ENCODE measurements at places on chromosomes 7 and 10. TPM values are rescaled to one million over a fixed set of nuclear protein-coding genes. Genes with fewer than 3 reads are reported as not detected.

GPR146 gene
- total RNA-seq, result 2.7 TPM

NHLRC2 gene
- total RNA-seq, result 30.9 TPM

C10orf53 gene
- total RNA-seq, result not detected

TET1 gene
- total RNA-seq, result 0.69 TPM

HDAC9 gene
- total RNA-seq, result 2.9 TPM

RPEL1 gene
- not detected for total RNA-seq

AGAP4 gene
- total RNA-seq, result 34.0 TPM

ADAMTS14 gene
- total RNA-seq, result 0.37 TPM

PVRIG gene
- 34.4 TPM for total RNA-seq

LIPN gene
- not detected for total RNA-seq

EVX1 gene
- not detected for total RNA-seq

GRCh38 chr7:11212080-11212711 is 238.5 kb downstream of the PHF14 start:
- peak; percentile 46 for DNase-seq

GRCh38 chr10:100817268-100817839 is 72.0 kb downstream of the PAX2 start:
- DNase-seq, result no peak

DNA sequence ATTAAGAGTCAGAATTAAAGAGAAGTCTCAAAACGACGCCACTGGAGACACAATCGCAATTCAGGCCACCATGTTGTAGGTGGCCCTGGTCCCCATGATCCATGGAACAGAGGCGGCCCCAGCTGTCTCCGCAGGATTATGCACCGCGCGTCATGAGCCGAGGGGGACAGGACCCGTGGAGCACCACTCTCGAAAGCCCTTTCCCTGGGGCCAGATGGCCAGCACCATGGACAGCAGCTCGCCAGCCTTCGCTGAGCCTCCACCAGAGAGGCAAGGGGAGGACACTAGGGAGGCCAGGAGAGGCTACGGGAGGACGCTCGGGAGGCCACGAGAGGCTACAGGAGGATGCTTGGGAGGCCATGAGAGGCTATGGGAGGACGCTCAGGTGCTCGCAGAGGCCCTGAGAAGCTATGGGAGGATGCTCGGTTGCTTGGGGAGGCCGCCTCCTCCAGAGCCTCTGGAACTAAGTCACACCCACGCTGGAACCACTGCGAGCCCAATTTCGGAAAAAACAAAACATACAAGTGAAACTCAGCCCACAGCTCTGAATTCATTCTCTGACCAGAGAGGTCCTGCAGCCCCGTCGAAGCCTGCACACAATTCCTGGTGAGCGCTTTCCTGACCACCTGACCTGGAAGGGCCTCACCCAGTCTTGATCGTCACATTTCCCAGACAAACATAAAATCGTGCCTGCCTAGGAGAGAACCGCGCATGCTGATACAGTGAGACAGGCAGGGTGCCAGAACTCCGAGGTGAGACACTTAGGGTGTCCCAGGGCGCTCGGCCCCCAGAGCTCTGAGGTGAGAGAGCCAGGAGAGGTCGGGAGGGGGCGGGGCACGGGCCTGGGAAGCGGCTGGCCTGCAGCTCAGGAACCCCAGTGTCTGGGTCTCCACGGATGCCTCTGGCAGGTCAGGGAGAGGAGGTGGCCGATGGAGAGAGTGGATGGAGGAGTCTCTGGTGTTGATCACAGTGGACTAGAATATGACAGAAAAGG is 224.4 kb downstream of the PTPRN2 start:
- DNase-seq, result no peak

DNA sequence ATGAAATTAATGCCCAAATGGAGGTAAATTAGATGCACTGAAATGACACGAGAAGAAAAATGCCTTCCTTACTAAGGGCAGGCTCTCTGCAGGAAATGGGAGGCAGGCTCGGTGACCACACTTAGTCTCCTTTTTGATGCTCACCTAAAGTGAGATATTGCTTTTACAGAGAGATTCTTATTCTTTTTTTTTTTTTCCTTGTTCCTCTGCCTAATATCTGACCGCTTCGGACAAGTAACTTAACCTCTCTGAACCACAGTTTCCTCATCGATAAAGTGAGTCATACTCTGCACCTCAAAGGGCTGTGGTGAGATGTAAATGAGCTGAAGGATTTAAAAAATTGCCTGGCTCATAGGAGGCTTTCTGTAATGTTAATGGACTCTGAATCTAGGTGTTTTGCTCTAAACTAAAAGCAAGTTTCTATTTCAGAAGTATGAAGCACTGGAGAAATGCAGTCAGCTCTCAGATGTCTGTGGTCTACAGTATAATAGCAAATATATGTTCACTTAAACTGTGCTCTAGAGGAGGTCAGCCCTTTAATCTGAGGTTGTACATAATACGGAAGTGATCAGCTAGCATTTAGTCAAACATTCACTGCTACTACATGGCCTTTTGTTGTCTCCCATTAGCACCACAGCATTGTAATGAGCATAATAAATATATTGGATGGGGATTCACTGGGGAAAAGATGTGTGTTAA is 23.2 kb downstream of the NKX2-3 start:
- DNase-seq, result no peak

GRCh38 chr10:29895456-29895855 is 163.9 kb downstream of the JCAD start:
- no peak for DNase-seq

GRCh38 chr10:103513380-103514060 is 20.0 kb downstream of the NEURL1 start:
- DNase-seq, result no peak

DNA sequence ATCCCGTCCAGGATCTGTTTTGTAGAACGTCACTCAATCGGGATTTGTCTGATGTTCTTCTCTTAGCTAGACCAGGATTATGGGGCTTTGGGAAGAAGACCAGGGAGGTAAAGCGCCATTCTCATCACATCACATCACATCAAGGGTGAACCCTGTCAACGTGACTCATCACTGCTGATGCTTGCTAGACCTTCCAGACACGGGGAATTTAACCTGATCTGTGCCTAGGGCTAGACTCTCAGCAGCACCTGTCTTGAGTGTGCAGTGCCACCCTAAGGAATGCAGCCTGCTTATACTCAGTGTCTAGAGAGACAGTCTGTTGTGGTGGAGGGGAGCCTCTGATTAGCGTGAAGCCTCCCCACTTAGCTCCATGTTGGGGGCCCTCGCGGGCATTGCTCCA is 678.6 kb upstream of the FOXK1 start:
- DNase-seq, result no peak

GRCh38 chr10:43078986-43079273 is 2.1 kb downstream of the RET start:
- DNase-seq, result peak; percentile 50

GRCh38 chr10:28367929-28368484 is 65.1 kb upstream of the MPP7 start:
- DNase-seq, result peak; percentile 66

DNA sequence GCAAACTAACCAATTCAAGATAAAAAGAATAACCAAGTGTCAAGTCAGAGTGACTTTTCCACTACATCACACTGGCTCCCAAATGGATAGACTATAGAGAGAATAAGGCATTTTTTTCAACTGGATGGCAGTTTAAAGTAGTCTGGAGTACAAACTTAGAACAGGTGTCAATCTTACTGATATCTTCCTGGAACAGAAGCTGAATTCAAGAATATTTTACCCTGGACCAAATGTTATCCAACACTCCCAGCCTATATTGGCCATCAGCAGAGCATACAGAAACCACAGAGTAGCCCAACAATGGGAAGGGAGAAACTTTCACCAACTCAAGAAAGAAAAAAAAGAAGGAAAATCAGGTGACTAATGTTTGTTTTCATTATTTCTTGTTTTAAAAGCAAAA is 11.5 kb downstream of the IDE start:
- no peak for DNase-seq

DNA sequence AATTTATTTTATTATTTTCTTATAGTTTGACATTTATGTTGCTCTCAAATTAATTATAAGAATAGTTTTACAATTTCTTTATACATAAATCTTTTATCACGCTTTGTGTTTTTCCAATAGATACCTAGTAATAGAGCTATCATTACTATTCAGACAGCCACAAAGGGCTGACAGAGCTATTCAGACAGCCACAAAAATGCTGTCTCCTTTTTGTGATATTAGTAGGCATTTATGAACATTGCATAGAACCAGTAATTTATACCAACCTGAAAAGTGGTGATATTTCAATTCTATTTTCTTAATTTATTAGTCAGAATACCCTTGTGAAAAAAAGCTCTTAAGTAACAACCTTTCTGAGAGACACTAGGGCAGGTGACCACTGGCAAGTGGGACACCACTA is 34.2 kb upstream of the IGFBP3 start:
- DNase-seq, result no peak

- DNase-seq, result no peak
Measured at GRCh38 chr7:17646253-17646956, 293.9 kb downstream of the SNX13 start.

- no peak for DNase-seq
Measured at GRCh38 chr7:137937202-137937560, 64.7 kb downstream of the CREB3L2 start.

- DNase-seq, result no peak
Measured at GRCh38 chr7:14751461-14751860, 151.1 kb downstream of the DGKB start.

DNA sequence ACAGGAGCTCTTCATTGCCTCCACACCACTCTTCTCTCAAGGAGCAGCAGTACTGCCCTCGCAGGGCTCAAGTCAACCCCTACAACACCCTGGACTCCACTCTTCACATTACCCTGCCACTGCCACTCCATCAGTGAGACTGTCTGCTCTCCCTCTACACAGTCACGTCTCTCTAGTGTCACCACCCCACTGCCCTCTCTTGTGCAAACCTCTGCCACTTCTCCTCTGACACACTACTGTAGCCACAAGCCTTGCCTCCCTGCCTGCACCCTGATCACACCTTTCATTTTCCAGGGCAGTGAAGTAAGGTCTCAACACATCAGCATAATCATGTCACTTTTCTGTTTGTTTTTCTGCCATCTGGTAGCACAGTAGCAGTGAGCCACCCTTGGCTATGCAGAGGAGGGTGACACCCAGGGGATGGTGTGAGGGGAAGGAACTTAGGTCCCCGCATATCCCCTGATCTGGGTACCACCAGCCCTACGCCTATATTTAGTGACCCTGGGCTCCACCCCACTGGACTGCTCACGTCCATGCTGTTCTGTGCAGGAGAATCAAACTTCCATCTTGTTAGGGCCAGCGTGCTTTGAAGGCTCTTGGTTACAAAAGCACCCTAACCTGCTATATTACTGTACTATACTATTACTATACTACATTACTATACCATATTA is 1.6 kb downstream of the C10orf143 start:
- peak; percentile 35 for DNase-seq

GRCh38 chr10:4033341-4033896 is 248.4 kb upstream of the KLF6 start:
- peak; percentile 17 for DNase-seq

DNA sequence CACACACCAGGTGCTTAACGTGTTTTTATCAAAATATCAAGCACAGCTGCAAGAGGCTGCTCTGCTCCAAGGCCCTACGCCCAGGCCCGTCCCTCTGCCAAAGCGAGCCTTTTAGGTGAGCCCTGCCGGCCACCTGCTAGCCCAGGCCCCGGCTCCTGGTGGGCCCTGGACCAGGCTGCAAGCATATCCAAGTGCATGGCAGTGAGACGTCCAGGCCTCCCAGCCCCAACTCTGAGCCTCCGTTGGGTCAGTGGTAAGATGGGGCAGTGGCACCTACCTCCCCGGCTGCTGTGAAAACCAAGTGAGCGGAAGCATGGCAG is 136.2 kb downstream of the LHPP start:
- DNase-seq, result no peak

Measured in activated T-cell treated with anti-CD3 and anti-CD28 coated beads, Interleukin-2, amount 50 U/mL, for 72 hours (primary cell).